Activated CD4-positive, alpha-beta T cell treated with anti-CD3 and anti-CD28 coated beads for 4 hours (primary cell): ENCODE measurements at places on chromosomes 7 and 10.

GRCh38 chr7:18347170-18347569, 148.4 kb upstream of the HDAC9 start:
- no peak for DNase-seq

- DNase-seq: no peak
Observed at GRCh38 chr10:49700211-49700610, 20.8 kb downstream of the C10orf53 start.

- DNase-seq: no peak
Observed at GRCh38 chr7:69790977-69791724, 192.9 kb downstream of the AUTS2 start.

- no peak for DNase-seq
Observed at GRCh38 chr7:66283003-66283920, 78.1 kb downstream of the TPST1 start.

DNA sequence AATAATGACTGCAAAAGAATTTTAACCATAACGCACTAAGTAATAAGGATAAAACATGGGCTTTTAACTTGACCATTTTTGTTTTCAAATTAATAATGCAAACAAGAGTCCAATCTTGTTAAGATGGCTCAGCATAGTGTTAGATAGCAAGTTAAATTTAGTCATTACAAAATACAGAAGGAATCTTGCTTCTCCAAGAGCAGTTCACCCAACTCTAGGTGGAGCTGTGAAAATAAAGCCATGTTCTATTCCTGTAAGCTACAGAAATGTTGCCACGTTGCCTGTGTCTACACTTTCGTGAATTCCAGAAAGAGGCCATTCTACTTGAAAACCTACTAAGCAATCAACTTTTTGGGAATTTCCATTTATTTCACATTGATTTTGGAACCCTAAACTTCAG, 191.9 kb downstream of the SFMBT2 start:
- DNase-seq: no peak

DNA sequence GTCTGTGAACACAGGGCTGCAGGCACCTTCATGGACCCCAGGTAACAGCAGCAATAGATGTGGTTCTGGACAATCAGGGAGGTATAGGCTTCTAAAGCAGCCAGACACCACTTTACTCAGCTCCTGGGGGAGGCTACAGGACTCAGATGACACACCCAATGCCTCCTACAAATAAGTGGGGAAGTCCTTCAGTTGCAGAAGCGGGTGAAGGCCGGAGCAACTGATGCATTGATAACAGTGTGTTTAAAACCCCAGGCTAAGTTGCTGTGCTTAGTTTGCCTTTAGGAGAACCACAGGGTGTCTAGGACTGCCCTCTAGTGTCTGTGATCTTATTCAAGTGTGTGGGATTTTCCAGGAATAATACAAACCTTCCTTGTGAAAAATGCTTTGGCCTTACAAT, 5.9 kb upstream of the ITGA8 start:
- no peak for DNase-seq

DNA sequence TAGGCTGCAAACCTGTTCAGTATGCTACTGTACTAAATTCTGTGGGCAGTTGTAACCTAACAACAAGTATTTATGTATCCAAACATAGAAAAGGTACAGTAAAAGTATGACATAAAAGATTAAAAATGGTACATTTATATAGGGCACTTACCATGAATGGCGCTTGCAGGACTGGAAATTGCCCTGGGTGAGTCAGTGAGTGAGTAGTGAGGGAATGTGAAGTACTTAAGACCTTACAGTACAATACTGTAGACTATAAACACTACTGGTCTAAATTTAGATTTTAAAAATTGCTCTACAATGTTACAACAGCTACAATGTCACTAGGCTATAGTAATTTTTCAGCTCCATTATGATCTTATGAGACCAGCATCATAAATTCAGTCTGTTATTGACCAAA, 146.0 kb upstream of the GNAI1 start:
- no peak for DNase-seq

DNA sequence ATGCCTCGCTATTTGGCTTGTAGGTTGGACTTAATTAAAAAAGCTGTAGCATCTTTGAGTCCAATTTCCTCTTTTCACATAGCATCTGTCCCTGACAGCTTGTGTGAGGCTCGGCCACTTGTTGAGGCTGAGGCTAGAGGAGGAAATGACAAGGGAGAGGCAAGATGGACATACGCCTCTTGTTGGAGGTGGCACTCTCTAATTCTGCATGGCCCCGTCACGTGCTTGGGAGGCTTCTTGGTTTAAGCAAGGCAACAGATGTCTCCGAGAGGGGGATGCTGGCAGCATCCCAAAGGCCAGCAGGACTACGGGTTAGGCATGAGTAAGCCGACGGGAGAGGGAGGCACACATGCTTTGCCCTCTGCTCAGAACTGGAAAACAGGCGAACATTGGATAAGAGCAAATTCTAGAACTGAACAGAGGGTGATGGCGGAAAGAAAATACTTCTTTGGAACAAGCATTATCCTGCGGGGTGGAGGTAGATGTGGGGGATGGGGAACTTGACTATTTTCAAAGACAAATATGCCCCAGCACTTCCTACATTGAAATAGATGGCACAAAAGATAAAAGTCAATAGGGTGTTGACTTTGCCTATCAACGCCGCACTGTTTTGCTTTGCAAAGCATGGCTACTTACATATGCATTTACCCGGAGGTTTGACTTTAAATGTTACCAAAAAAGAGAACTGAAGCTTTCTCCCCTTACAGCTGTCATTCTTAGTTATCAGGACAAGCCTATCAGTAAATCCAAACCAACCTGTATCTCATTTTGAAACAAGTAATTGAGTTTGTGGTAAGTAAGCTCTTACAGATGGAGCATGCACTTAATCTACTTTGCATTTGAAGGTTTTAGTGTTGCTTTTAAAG, 94.8 kb downstream of the CHN2 start:
- DNase-seq: no peak

DNA sequence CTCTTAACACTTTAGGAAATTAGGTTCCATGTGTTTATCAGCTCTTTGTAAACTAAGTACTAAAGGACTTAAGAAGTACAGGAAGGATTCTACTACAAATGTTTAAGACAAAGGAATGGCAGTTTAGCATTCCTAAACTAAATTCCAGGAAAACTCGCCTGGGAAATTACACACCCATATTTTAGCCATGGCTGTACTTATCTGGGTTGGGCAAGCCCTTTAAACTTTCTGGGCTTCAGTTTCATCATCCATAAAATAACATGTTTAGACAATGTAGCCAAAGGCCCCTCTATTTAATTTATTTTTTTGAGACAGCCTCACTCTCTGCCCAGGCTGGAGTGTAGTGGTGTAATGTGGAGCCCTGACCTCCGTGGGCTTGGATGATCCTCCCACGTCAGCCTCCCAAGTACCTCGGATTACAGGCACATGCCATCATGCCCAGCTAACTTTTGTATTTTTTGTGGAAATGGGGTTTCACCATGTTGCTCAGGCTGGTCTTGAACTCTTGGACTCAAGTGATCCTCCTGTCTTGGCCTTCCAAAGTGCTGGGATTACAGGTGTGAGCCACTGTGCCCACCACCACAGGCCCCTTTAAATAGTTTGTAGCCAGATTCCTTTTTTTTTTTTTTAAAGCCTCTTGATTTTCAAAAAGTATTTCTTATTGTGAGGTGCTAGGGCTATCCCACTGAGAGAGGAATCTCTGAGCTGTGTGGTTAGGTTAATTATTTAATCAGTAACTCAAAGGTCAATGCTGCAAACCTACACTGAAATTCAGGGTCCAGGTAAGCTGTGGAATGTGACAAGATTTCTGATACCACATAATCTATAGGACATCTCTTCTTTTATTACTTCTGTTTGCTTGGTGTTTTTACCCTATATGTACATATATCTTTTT, 32.1 kb downstream of the TMEM60 start:
- no peak for DNase-seq

DNA sequence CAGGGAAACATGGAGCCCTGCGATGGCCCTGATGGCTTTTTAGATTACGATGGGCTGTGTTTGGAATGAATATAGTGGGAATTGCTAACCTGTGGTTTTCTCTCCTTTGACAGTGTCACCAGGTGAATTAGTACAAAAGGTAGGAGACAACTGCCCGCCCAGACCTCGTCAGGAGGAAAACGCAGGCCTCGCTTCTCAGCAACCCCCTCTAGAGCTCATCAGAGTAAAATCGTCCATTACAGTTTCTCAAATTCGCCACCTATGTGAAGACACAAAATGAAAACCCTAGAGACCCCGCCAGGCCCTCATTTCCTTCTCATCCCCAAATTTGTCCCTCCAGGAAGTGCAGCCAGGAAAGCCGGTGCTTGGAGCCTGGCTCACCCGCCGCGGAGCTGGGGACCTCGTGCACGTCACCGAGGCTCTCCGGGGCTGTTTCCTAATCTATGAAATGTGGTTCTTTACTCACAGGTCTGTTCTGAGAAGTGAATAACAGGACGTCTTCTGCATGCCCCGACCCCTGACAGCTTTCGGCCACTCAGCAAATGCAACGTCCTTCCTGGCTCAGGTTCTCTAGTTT, 143.7 kb downstream of the VIPR2 start:
- no peak for DNase-seq

DNA sequence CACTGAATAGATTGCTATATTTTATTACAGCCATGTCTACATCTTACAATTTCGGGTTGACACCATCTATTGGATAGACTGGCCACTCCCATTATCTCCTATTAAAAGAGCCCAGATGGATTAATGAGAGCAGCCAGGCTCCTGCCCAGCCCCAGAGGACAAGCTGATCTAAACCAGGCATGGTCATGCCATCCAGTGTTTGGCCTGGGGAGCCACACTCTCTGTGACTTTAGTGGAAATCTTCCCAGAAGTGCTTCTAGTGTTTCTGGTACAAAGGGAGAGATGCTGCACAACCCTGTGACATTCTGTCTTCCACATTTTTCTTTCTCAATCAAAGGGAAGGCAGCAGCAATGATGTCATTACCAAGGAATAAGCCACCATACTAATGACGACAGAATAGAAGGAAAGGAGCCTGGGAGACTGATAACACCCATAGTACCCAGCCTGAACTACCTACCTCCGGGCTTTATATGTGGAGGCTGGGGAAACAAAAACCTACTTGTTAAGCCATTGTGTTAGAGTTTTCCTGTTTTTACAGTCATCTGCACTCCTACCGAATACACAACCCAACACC, 5.0 kb downstream of the NEBL start:
- no peak for DNase-seq

DNA sequence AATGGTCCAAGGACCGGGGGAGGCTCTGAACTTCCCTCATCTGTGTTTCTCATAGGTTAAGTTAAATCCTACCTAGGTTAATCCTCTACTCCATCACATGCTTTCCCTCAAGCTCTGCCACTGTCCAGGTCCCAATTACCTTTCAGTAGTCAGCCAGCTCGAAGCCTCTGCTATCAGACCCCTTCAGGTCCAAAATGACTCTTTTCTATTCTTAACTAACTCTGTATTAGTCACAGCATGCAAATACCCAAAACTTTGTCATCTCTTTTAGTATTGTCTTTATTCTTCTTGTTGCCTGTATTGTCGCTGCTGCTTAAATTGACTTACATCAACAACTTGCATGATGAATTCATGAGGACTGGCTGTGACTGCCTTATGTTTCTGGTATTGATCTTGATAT, 15.3 kb downstream of the PPP1R17 start:
- no peak for DNase-seq

- DNase-seq: no peak
Observed at GRCh38 chr10:132056663-132057062, 9.1 kb upstream of the JAKMIP3 start.

DNA sequence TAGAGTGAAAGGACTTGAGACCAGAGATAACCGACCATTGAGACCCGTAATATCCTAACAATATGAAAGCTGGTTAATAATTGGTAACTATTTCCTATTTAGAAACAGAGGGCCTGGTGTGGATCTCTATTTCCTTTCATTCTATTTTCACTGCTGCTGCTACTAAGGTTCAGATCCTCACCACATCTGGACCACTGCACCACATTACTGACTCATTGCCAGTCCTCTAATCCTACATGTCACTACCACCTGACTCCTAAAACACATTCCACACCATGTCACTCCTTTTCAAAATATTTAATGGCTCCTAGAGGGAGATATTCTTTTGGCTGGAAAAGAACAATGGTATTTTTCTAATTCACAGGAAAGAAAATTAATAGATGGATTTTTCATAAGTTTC, 6.4 kb downstream of the USP54 start:
- no peak for DNase-seq

DNA sequence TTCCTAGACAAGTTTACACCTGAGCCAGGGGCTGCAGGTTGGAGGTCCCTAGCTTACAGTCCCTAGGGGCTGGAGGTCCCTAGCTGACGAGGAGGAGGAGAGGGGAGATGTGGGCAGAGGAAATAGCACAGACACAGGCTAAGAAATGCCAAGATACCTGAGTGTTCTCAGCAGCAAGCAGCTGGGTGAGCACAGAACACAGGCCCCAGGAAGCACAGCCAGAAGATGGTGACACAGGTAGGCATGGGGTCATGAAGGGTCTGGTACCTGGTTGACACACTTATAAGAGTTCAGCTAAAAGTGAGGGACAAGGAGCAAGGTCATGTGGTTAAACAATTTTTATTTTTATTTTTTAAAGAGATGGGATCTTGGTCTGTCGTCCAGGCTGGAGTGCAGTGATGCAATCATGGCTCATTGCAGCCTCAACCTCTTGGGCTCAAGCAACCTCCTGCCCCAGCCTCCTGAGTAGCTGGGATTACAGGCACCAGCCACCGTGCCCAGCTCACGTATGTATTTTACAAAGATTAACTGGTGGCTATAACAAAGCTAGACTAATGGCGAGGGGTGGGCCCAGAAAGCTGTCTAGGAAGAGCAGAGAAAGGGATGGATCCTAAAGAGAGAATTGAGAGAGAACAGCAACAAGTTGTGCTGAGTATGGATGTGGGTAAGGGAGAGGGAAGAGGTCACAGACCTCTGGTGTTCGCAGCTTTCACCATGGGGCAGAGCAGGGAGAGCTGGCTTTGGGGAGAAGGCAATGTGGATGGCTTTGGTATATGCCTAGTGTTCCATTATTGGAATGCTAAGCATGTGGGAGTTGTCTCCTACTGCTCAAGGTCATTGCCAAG, 140.3 kb upstream of the KLF14 start:
- DNase-seq: no peak

- no peak for DNase-seq
Observed at GRCh38 chr7:40966693-40967092, 736.2 kb downstream of the INHBA start.
